C1 segment of cervical spinal cord (tissue), 14 donors: ENCODE measurements at places on chromosomes 12 and 14.

DNA sequence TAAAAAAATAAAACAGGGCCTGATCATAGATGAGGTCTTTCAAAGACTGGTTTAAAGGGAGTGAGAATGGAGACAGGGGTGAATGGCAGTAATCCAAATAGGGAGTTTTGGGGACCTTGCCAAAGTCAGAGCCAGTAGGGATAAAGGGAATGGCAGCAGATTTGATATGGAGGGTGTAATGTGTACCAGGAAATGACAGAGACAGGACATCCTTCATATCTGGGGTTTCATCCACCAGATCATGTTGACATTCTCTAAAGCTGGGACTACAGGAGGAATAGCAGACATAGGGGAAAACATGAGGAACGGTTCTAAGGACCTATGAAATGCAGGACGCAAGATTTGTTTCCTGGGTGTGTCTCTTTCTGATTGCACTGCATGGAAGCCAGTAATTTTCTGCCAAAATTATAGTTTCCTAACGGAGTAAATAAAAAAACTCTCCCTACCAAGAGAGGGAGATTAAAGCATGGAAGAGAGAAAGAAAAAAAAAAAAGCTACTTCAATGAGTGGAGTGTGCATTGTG lies 169.9 kb downstream of the PRKD1 start:
- DNase-seq: no peak

GRCh38 chr12:67944093-67944492 lies 45.2 kb upstream of the IFNG-AS1 start:
- no peak for DNase-seq

DNA sequence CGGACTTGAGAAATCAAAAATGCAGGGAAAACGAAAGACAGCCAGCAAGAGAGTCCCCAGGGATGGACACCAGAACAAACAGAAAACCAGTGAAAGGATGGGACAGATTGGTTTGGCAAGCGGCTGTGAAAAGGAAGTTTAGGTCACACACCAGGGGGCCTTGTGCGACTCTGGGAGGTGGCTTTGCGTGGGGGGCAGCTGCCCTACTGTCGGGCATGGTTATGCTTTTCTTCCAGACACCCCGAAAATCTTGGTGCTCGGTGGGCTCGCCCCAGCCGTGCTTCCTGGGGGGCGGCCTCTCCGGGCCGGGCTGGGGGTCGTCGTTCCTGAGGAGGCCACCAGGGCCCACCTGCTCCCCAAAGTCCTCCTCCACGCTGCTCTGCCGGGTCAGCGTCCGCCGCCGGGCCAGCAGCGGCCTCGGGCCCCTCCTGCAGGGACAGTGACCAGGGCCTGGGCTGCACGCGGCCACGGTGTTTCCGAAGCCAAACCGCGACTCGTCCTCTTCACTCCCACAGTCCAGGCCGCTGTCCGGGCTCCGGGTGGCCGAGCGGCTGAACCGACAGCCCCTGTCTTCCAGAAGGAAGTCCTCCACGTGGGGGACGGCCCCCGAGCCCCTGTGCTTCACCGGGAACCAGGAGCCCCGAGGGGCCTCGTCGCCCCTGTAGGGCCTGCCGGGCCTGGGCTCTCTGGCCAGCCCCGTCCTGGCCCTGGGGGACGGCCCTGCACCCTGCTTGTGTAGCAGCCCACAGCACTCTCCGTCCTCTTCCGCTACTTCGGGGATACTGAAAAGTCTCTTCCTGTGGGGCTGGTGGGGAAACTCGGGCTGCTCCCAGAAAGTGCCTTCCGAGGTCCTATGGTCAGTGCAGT lies 86.5 kb downstream of the PIWIL1 start:
- no peak for DNase-seq

DNA sequence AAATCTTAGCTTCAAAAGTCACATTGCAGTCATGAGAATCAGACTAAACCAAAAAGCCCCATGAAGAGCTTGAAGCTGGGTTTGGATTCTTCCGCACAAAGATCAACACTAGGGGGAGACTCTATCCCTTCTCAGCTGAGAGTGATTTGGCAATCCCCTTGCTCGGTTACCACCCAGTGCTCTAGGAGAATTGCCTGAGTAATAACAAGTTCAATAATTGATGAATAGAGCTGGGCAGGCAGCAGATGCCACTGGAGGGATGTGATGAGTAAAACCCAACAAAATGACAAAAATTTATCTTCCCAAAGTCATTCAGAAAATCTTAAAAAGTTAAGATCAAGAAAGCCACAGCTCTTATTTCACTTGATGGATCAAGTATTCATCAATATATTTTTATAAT lies 185.6 kb upstream of the ARID2 start:
- DNase-seq: no peak

DNA sequence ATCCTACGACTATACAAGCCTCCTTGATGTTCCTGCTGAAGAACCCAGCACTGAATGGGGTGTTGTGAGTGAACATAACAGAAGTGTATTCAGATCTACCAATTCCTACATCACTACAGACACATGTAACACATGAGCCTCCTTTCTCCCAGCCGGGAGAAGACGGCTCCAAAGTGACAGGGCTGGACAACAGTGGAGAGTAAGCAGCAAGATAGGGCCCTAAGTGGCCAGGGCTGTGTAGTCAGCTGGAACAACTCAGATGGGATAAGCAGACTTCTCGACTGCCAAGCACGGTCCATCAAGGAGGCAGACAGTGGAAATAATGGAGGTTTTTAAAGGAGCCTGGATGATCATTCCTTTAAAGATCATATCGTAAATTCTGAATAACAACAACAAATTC lies 73.5 kb downstream of the TTC7B start:
- DNase-seq: no peak

GRCh38 chr12:57063991-57064685 lies 14.2 kb upstream of the MYO1A start:
- DNase-seq: no peak

- no peak for DNase-seq
Observed at GRCh38 chr12:43208627-43209026, 343.4 kb downstream of the ADAMTS20 start.

- no peak for DNase-seq
Observed at GRCh38 chr14:60632257-60632656, 17.0 kb downstream of the SIX1 start.

DNA sequence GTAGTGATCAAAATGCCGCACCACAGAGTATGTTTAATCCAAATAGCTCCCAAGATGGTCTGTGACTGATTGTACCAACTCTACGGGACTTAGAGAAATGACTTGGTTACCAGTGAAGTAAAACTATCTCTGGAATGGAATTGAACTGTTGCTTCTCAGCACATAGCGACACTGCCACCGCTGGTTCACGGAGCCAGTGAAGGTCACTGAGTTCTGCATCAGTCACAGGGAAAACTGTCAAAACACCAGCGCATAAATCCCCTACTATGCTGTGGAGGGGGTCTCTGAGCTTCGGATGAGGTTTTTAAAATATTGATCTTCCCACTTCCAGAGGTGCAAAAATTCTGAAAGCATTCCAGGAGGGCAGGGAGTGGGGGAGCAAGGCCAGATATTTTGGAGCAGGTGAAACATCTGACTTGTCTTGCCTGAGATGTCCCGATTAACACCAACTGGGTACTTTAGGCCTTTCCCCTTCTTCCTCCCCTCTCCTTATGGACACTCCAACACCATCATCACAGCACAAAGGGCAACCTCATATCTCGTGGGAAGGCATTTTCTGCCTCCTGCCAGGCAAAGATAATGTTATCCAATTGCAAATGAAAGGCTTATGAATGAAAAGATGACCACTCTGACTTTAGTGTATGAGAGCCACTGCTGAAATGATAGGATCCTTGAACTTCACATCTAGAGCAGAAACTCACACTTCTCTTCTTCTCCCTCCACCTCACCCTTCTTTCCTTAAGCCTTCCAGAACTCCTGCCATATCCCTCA lies 2.0 kb upstream of the PLXNC1 start:
- DNase-seq: no peak

GRCh38 chr14:24861083-24861630 lies 188.8 kb downstream of the STXBP6 start:
- no peak for DNase-seq

DNA sequence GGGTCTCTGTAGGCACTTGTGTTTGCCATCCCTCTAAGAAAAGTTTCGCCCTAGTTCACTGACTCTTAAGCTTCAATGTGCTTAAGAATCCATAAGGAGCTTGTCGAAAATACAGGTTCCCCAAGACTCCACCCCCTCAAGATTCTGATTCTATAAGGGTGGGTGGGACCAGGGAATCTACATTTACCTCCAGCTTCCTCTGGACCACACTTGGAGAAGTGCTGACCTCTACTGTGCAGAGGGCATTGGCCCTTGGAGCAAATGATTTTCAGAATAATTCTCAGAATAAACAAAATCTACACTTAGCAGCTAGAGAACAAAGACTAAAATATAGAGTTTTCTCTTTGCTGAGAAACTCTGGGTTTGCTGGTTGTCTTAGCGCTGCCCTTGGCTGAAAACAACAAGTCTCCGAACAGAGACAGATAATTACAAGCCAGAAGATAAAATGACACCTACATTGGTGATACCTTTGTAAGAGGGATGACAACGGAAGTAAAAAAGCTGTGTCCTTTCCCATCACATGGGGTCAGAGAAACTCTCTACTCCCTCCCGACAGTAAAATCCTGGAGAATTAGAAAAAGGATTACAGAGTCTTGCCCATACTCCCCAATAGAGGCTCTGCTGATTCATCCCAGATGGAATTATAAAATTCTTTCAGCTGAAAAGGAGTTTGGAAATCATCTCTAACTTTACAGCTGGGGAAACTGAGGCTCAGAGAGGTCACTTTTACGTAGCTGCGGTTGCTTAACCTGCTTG lies 4.8 kb downstream of the TGFB3 start:
- no peak for DNase-seq

DNA sequence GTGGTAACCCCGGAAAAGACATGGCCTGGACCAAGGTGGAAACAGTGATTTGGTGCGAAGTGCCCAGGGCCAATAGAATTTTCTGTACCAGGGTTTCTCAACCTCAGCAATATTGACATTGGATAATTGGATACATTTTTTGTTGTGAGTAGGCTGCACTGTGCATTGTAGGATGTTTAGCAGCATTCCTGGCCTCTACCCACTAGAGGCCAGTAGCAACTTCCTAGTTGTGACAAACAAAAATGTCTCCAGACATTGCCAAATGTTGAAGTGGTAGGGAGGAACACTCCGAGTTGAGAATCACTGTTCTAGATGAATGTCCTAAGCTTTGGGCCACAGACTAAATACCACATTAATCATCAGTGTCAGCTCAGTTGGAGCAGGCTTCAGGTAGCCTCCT lies 6.2 kb upstream of the CGRRF1 start:
- no peak for DNase-seq

- DNase-seq: no peak
Observed at GRCh38 chr12:50240096-50240791, 43.1 kb downstream of the LIMA1 start.

DNA sequence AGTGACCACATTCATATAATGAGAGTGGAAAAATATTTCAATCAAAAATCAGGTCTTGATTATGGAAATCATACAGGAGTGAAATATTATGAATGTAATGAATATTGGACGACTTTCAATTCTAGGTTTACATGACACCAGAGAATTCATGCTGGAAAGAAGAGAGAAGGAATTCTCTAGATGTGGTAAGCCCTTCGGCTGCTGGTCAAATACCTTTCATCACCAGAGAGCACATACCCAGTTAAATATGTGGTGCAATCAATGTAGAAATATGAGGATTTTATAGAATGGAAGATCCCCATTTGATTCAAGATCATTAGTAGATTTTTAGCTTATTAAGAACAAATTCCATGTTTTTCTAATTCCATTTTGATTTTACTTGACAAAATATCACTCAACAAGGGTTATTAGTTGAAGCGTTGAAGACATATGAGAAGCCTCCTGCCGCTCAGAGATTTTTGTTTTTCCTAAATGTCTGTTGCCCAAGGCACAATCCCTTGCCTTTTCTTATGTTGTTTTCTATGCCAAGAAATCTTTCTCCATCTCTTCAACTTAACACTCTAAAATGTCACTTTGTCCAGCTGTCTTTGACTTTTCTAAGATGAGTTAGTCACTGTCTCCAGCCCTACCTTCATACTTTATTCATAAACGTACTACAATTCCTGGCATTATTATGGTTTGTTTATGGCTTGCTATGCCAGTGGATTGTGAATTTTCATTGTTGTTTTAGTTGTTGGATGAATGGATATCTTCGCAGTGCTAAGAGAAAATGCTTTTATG lies 72.8 kb upstream of the ZDHHC17 start:
- no peak for DNase-seq

- no peak for DNase-seq
Observed at GRCh38 chr12:130026608-130027176, 122.9 kb upstream of the TMEM132D start.
